Vagina (tissue), 2 donors: ENCODE measurements at places on chromosomes 13 and 19.

GRCh38 chr13:112839356-112840105 lies 129.5 kb upstream of the MCF2L start:
- no peak for DNase-seq

- no peak for DNase-seq
These were observed 76.6 kb upstream of the POMP start for GRCh38 chr13:28582225-28582891.

DNA sequence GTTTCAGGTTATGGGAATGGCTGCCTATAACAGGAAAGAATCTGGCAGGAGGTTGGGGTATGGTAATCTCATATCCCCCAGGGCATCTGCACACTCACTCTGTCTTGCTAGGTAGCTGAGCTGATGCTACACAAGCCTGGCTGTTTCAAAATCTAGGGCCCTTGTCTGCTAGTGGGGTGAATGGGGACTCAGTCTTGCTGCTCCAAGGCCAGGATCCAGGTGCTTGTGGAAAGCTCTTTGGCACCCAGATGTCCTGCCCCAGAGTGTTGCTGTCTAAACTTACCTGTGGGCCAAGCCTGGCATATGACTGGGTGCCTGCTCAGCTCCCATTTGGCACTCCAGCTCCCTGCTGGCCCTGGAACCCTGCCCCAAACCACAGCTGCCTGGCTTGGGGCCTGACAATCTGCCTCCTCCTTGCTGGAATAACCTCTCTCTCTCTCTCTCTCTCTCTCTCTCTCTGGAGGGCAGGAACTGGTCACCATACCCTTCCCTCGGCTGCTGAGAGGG lies 158.1 kb upstream of the TSC22D1 start:
- DNase-seq = no peak

GRCh38 chr19:30034321-30034720 lies 92.3 kb downstream of the URI1 start:
- no peak for DNase-seq

- DNase-seq = no peak
These were observed 22.5 kb upstream of the ZNF429 start for GRCh38 chr19:21482863-21483276.

GRCh38 chr13:32501064-32501463 lies 37.5 kb downstream of the N4BP2L2 start:
- no peak for DNase-seq

- no peak for DNase-seq
These were observed 858.0 kb upstream of the SLITRK5 start for GRCh38 chr13:86813198-86813597.

- no peak for DNase-seq
These were observed 47.8 kb upstream of the KPNA3 start for GRCh38 chr13:49840266-49840665.

DNA sequence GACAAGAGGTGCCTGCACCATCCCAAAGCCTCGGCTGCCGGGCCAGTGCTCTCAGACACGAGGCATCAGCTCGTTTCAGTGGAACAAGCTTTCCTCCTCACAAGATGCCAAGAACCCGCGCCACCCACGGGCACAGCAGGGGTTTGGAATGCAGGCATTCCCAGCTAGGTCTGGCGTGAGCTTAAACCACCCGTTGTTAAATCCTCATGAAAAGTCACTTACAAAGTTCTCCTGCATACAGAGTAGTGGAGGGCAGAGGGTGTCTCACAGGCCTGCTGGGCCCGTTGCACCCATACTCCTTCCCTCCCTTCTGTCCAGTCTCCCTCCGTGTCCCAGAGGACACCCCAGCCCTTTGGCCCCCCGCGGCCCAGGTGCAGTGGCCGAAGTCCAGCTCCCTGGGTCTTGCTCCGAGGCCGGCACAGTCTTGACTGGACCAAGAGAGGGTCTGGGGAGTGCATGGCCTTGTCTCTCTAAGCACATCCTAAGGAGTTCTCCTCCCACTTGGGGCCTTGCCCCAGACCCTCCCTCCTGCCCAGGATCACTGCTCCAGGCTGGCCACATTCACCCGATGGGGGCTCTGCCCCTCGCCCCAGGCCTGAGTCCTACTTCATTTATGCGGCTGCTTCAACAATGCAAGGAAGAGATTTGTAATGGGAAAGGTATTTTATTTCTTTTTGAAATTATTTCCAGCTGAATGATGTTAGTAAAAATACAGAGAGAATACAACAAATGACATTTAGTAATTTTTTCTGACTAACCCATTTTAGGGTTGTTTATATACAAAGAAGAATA lies 35.2 kb upstream of the GRTP1 start:
- DNase-seq = no peak

DNA sequence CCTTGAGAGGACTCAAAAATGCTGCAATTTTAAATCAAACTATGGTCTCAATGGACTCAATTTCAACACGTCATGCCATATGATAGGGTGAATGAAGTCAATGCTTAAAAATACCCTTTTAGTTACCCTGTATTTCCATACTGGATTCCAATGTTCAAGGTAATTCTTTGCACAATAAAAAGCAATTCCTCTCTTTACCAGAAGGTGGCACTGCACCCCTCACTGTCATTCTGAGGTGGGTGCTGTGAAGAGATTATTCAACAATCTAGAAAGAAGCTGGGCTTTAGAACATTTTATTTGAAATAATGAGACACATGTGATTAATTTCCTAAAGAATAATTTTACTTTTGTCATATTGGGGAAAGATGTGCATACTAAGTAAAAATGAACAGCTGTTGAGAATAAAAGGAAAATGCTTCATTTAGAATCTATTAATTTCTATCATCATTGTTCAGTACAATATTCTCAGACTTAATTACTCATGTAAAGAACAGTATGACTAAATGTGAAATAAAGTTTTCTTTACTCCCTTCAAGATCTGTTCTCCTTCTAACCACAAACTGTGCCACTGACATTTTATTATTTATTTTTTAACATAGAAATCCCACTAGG lies 789.1 kb downstream of the GPC5 start:
- no peak for DNase-seq

DNA sequence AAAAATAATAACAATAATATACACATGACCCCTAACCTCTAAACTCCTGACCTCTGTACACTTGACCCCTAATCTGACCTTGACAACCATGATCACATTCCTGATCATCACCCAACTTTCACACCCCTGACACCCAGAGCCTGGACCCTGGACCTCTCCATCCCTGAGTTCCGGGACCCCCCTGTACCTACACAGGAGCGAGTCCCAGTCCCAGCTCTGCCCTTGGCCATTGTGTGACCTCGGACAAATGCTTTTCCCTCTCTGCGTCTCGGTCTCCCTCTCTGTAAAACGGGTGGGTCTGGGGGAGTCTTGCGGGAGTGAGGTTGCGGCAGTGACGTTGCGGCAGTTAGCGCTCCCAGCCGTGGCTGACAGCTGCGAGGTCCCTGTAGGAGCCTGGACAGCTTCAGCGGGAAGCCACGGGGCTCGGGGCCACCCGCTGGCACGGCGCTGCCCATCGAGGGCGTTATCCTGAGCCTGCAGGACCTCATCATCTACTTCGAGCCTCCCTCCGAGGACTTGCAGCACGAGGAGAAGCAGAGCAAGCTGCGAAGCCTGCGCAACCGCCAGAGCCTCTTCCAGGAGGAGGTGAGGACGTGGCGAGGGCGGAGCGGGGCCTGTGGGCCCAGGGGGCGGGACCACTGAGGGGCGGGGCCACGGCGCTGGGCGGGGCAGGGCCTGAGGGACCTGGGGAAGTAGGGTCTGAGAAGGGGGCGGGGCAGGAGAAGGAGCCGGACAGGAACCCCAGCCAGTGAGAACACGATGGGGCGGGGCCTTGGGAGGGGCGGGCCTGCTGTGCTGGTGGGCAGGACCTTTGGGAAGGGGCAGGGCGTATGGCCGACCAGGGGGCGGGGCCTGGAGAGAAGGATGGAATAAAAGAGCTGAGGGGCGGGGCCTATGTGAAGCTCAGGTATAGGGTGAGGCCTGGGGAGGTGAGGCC lies 19.2 kb downstream of the RYR1 start:
- DNase-seq = no peak

GRCh38 chr19:53809518-53810186 lies 14.5 kb downstream of the NLRP12 start:
- DNase-seq = no peak

GRCh38 chr13:31200637-31200971 lies 829 bp downstream of the B3GLCT start:
- DNase-seq = no peak

GRCh38 chr13:94726425-94726824 lies 14.1 kb upstream of the SOX21 start:
- no peak for DNase-seq

GRCh38 chr19:7879836-7880235 lies 5.6 kb upstream of the PRR36 start:
- DNase-seq = no peak

DNA sequence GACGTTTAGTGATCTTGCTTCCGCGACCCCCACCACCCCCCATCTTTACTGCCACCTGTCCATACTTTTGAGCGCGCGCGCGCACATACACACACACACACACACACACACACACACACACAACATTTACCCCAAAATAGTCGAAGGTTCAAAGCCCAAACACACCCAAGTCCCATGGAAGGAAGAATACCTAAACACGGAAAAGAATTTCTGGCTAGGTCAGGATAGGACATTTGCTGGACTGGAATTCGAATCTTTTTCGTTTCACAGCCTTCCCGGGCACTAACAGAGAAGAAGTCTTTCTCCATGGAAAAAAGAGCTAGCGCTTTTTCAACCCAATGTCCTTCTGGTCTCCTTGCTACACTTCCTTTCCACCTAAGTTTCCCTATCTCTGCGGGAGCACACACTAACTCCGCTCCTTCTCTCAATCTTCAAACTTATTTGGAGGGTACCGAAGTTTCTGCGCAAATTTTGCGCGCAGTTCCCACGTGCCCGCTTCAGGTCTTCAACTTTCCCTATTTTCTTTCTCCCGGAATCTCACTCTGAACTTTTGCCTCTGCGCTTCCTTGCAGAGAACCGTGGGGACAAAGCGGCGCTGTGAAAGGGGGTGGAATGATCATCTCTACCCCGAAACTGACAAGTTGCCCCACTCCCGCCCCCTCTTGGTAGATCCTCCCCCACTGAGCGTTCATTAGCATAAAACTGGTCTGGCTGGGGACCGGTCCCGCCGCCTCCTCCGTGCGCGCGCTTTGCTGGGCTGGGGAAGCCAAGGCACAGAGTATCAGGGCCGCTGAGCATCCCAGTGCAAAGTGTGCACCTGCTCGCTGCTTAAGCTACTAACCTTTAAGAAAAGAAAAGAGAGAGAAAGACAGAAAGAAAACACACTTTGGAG lies 2.7 kb downstream of the DACH1 start:
- no peak for DNase-seq

DNA sequence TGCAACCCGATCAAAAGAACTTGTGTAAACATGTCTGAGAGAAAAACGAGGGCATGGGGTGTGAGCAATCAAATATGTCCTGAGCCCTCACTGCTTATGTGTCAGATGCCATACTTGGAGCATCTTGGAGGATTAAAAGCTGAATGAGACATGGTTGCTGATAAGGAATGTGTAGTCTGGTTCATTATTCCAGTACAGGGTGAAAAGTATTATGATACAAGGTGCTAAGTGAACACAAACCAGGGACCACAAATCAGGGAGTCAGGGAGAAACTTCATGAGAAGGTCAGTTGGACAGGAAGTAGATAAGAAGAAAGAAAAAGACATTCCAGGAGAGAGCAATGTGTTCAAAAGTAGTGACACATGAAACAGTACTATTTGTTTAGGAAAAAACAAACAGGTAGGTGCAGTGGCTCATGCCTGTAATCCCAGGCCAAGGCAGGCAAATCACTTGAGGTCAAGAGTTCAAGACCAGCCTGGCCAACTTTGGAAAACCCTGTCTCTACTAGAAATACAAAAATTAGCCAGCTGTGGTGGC lies 2.0 kb upstream of the RCBTB1 start:
- DNase-seq = no peak

DNA sequence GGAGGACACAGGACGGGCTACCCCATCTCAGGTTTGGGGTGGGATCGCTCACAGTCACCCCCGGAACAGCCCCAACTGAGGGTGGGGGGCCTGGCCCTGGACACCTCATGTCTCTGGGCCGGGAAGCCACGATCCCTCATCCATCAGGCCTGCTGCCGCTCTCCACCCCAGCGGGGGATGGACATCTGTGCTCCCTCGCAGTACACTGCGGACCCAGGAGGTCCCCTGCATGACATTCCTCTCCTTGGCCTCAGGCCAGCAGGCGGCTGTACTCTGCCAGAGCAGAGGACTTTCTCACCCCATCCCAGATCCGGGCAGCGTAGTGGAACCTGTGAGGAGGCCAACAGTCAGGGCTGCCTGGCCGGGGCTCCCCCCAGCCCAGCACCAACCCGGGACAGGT lies 15.5 kb downstream of the IRGC start:
- DNase-seq = no peak

DNA sequence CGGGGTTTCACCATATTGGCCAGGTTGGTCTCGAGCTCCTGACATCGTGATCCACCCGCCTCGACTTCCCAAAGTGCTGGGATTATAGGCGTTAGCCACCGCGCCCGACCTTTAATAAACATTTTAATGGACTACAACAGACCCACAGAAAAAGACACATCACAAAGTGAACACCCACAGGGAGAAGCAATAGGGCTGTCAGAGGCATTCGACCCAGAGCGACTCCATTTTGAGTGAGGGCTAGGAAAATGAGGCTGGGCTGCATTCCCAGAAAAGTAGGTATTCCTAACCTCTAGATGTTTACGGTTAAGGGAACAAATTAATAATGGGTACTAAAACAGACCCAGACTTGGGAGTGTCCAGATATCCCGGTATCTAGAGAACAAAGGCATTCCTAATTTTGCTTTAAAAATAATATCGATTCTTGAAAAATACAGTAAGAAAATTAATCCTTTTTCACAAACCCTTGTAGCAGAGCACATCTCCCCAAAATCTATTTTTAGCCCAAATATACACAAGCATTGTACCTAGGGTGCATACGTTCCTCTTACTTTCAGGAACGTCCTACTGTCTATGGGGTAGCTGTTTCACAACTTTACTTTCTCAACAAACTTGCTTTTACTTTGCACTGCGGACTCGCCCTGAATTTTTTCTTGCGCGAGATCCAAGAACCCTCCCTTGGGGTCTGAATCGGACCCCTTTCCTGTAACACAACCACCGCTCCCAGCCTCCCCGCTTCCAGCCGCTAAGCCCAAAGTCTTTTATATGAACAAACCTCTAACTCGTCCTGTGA lies 811 bp upstream of the ZNF8 start:
- DNase-seq = no peak

- no peak for DNase-seq
These were observed 36.8 kb upstream of the ATP11A start for GRCh38 chr13:112653071-112653470.

- DNase-seq = no peak
These were observed 97.3 kb downstream of the TDRD3 start for GRCh38 chr13:60494296-60494695.

DNA sequence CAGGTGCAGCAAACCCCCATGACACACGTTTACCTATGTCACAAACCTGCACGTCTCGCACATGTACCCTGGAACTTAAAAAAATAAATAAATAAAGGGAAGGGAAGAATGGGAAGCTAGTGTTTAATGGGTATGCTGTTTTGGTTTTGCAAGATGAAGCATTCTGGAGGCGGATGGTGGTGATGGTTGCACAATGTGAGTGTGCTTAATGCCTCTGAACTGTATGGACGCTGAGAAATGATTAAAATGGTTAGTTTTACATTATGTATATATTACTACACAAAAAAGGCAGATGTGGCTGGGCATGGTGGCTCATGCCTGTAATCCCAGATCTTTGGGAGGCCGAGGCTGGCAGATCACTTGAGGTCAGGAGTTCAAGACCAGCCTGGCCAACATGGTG lies 17.8 kb downstream of the NFILZ start:
- DNase-seq = no peak

- no peak for DNase-seq
These were observed 551.4 kb downstream of the TBC1D4 start for GRCh38 chr13:74930402-74931165.
